Stimulated activated CD8-positive, alpha-beta memory T cell treated with anti-CD3 and anti-CD28 coated beads, Interleukin-4, amount 100 ng/mL, for 1 hour (primary cell): ENCODE measurements at places on chromosomes 4 and X.

DNA sequence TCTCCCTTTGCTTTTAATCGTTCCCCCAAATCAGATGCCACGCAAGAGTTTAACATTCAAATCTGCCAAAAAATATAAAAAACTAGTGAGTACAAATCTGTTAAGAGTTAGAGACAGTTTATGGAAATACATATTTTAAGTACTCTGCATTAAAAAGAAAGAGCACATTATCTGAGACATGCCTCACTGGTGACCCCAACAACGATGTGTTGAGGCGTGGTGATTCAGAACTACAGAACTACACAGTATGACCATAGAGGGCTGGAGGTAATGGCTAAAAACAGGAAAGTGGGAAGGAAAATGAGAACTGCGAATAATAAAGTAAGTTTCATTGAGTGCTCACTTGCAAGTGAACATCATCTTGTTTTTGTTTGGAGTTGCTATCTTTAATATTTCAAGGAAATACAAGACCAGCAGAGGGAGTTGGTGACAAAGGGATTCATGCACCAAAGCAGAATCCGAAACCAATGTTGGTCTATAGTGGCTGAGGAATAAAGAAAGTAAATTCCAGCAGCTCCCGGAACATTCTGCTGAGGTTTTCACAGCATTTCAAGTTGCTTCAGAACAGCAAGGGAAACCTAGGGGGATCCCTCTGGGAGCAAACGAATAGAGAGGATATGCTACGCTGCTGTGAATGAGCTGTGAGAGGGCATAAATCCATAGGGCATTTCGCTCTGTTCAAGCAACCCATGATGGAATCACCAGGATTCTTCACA, 92.2 kb downstream of the DCHS2 start:
- no peak for DNase-seq

GRCh38 chr4:19478791-19479190, 772.9 kb upstream of the SLIT2 start:
- no peak for DNase-seq

- no peak for DNase-seq
These were observed 81.3 kb upstream of the SMARCA5 start for GRCh38 chr4:143432258-143432591.

DNA sequence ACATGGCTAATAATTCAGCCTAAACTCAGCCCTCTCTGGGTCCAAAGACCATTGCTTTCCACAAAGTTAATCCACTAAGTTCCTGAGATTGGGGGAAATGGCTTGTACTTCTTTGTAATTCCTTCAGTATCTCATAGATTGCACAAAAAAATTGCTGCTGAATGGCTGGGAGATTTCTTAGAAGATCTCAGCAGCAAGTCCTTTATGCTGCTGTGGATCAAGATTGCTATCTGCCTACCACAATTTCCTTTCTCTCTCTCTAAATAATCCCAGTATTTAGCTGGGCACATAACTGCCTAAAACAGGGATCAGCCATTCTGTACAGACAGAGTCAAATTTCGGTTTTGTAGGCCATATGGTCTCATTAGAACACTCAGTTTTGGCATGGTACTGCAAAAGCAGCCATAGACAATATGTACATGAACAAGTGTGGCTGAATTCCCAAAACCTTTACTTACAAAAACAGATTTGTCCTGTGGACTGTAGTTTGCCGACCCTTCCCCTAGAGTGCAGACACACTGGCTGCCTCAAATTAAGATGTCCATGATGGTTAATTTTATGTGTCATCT, 18.5 kb upstream of the HOPX start:
- no peak for DNase-seq

GRCh38 chr4:47442980-47443379, 20.5 kb downstream of the COMMD8 start:
- DNase-seq, result no peak

GRCh38 chrX:32472364-32472763, 739.0 kb downstream of the DMD start:
- no peak for DNase-seq

DNA sequence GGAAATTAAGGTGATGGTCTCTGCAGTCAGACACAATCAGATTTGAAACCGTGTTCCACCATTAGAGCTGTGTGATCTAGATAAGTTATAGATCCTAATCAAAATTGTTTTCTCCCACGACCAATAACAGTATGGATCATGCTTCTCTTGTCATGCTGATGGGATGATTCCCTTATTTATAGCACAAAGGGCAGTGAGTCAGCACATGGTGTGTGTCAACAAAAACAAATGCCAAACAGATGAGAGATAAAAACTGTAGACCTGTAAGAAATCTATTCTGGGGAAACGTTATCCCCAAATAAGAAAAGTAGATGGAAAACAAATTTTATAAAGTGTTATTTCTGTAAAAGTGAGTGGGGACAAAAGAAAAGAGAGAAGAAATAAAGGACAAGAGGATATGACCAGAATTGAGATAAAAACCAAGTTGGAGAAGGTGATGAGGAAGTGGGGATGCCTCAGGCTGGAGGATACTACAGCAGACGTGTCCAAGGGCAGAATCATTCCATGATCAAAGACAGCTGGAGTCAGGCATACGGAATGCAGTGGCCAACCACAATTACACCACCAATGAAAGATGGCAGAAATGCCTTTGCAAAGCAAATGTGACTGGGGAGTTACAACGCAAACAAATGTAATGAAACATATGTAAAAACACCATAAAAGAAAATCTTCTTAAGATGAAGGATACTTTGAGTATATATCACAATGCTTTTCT, 377.8 kb upstream of the PRKX start:
- no peak for DNase-seq

- no peak for DNase-seq
These were observed 201.3 kb upstream of the GNPDA2 start for GRCh38 chr4:44927399-44928380.

- DNase-seq, result no peak
These were observed 49.0 kb upstream of the TRPC3 start for GRCh38 chr4:122000849-122001248.

DNA sequence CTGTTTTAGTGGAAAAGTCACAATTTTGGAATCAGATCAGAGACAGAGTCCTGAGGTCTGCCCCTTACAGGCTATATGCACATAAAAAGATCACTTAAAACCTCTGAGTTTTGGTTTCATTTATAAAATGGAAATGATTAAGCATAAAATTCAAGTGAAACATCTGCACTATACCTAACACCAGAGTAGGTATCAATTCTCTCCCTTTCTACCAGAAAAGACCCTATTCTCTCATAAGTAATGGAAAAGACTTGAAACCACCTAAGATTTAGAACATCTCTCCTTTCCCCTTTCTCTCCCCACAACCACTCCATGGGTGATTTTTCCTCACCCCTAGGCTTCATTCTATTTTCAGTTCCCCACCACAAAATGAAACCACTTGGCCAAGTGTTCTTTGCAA, 907 bp downstream of the LHFPL1 start:
- no peak for DNase-seq

DNA sequence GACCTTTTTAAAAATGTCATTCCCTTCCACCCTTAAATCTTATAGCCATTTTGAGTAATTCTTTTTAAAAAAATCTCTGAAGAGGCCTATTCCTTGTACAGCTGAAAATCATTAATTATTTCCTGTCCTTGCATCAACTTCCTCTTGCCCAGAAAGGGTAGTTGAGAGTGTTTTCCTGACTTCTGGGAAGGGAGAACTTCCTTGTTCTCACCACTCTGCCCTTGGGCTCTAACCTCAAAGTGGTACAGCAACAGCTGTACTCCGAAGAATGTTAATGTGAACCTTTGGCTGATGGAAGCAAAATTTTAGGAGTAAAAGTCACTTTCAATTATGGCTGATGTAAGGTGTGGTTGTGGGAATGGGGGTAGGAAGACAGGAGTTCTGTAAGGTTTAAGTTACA, 15.1 kb upstream of the FABP2 start:
- no peak for DNase-seq

- DNase-seq, result no peak
These were observed at the start of gene RNF128 for GRCh38 chrX:106726485-106727437. Gene RNF128 (plus strand): TSS chrX:106726701. CDS start chrX:106726914, 213 bp downstream.

- no peak for DNase-seq
These were observed 63.7 kb downstream of the STK32B start for GRCh38 chr4:5114950-5115349.

DNA sequence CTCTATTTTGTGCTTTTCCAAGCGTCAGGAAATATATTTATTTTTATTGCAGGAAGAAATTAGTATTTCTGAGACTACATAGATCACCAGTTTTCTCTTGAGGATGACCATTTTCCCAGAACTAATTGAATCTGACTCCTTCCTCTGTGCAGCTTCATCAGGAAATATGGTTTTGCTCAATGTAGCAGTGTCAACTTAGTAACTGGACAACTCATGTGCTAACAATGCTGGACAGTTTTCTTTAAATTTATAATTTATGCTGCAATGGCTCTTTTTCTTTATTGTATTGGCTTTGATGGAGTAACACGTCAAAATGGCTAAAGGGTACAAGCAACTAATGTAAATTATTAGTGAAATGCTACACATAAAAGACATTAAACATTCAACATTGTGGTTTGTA, 531.5 kb downstream of the ANKRD50 start:
- no peak for DNase-seq
